ENCODE measurements at places on chromosomes 4 and X.

GRCh38 chrX:133185938-133186337 lies 32.2 kb downstream of the TFDP3 start:
- DNase-seq, result no peak

DNA sequence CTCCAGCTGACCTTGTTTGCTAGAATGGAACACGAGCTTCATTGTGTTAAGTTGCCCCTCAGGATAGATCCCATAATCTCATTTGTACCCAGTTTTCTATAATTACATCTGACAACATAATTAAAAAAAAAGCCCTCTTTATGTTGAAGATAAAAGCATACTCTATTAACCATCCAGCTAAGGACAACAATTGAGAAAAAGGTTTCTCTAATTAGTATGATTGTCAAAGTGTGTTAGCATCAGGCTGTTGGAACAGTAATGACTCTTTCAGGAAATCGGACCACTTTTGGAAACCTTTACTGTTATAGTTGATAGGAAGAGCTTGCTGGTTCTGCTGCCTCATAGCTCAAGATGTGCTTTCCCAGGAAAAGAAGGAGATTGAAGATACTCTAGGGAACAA lies 172.6 kb downstream of the FHIP1A start:
- no peak for DNase-seq

- DNase-seq, result no peak
Measured at GRCh38 chr4:3781193-3781886, 15.2 kb downstream of the ADRA2C start.

- no peak for DNase-seq
Measured at GRCh38 chrX:107207089-107207488, 678 bp downstream of the DNAAF6 start.

DNA sequence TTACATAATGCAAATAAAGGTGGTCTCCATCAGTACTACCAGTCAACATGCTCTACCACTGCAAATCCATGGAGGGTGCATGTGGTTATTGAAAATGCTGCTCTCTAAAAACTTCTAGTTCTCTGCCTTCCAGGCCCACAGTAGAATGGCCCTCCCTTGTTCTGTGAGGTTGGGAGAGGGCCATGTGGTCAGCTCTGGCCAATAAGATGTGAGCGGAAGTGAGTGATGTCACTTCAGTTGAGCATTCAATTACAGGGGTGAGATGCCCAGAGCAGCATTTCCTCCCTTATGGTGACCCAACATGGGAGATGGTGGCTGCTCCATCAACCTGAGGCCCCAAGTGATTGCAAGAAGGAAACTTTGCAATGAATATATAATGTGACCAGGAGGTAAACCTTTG lies 148.8 kb downstream of the CPEB2 start:
- no peak for DNase-seq

GRCh38 chr4:53654300-53654758 lies 63.0 kb upstream of the LNX1 start:
- no peak for DNase-seq

DNA sequence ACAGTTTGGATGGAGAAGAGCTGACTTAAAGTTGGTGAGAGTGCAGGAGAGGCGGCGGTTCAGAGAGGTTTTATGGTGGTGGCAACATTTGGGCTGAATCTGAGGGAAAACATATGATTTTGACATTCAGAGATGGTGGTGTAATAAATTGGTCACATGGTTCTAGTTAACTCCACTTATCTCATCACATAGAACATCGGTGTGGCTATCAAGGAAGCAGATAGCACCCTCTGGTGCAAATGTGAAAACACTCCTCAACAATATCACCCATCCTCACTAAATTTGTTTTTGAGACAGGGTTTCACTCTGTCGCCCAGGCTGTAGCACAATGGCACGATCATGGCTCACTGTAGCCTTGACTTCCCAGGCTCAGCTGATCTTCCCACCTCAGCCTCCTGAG lies 28.8 kb downstream of the SUPT20HL2 start:
- no peak for DNase-seq
